ENCODE measurements at places on chromosomes 5 and 9. TPM values are rescaled to one million over a fixed set of nuclear protein-coding genes. Genes with fewer than 3 reads are reported as not detected.

- no peak overlapping the region for H3K27ac ChIP-seq
- H3K27me3 ChIP-seq = no peaks in the 10 kb centered on the region
- no peak overlapping the region for H3K4me3 ChIP-seq
- no peak for DNase-seq
These were observed 562.9 kb upstream of the FTMT start for GRCh38 chr5:121288781-121289180.

- peaks cover 2% of the 10 kb centered on the region for H3K4me1 ChIP-seq
- H3K27me3 ChIP-seq = no peaks in the 10 kb centered on the region
- H3K27ac ChIP-seq = no peak overlapping the region
- no peaks in the 10 kb centered on the region for H3K36me3 ChIP-seq
- no peak for DNase-seq
These were observed 66.1 kb downstream of the KLHL3 start for GRCh38 chr5:137669811-137670210.

DNA sequence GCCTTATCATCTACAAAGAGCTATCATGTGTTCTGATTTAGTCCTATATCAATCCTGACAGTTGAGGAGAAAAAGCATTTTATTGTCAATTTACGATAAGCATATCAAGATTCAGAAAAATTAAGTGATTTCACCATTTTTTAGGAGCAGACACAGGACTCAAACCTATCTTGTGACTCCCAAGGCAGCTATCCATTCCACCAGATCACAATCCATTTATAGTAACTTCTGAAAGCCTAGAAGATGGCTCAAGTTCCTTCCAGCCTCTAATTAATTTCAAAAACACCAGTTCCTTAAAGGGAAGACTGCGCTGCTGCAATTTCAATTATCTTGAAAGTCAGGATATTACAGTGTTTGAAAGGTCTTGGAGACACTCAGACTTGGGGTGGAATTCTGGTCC is 114.3 kb downstream of the EPB41L4A start:
- DNase-seq = no peak
- H3K36me3 ChIP-seq = no peaks in the 10 kb centered on the region
- no peaks in the 10 kb centered on the region for H3K4me1 ChIP-seq
- H3K4me3 ChIP-seq = no peak overlapping the region
- no peaks in the 10 kb centered on the region for H3K27me3 ChIP-seq
- no peak overlapping the region for H3K27ac ChIP-seq

Gene ASTN2
- 7.2 TPM for total RNA-seq

GRCh38 chr9:99782962-99783718 is 38.5 kb upstream of the NR4A3 start:
- DNase-seq = no peak
- no peak overlapping the region for H3K4me3 ChIP-seq
- no peaks in the 10 kb centered on the region for H3K27me3 ChIP-seq
- no peaks in the 10 kb centered on the region for H3K4me1 ChIP-seq
- H3K27ac ChIP-seq = no peak overlapping the region
- no peaks in the 10 kb centered on the region for H3K36me3 ChIP-seq

DNA sequence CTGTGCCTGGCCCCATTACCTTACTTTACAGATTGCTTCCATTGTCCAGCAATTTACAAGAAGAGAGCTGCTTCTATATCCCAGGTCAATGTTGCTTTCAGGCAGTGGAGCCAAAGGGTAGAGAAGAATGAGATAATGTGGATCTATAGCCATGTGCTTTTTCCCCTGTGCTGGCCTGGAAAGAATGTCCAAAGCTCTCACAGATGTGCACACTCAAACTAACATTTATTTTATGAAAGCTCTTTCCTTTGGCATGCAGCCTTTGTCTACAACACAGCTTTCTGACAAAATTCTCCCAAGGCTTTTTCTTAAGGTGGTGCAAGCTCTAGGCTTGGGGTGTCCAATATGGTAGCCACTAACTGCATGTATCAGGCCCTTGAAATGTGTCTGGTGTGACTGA is 217.3 kb downstream of the LRRC70 start:
- H3K4me3 ChIP-seq = no peak overlapping the region
- no peak for DNase-seq
- no peaks in the 10 kb centered on the region for H3K36me3 ChIP-seq
- no peak overlapping the region for H3K27ac ChIP-seq
- H3K4me1 ChIP-seq = no peaks in the 10 kb centered on the region

DNA sequence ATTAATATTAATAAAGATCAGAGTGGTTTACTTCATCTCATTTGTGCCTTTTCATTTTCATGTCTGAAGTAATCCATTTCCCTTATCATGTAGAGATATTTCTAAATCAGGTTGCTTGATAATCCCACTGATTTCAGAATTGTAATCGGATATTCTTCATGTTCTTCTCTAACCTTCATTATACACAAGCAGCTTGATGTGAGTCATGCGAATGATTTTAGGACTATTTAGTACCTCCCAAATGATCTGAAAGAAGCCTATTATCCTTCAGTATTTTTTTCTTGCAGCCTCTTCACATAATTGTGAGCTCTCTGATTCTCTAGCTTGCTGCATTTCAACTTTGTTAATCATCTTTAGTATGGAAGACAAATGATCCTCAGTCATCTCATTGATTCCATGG is 182.0 kb downstream of the GIN1 start:
- no peaks in the 10 kb centered on the region for H3K36me3 ChIP-seq
- H3K4me3 ChIP-seq = no peak overlapping the region
- no peak overlapping the region for H3K27ac ChIP-seq

- H3K4me1 ChIP-seq = no peaks in the 10 kb centered on the region
- peak; percentile 73 for DNase-seq
- H3K27ac ChIP-seq = no peak overlapping the region
- H3K36me3 ChIP-seq = no peaks in the 10 kb centered on the region
- H3K27me3 ChIP-seq = no peaks in the 10 kb centered on the region
These were observed 62.6 kb downstream of the NEK6 start for GRCh38 chr9:124320062-124320973.

GRCh38 chr5:160152901-160153300 is 33.7 kb upstream of the PWWP2A start:
- no peak overlapping the region for H3K27ac ChIP-seq
- no peak for DNase-seq
- H3K27me3 ChIP-seq = no peaks in the 10 kb centered on the region
- no peak overlapping the region for H3K4me3 ChIP-seq
- no peaks in the 10 kb centered on the region for H3K36me3 ChIP-seq
- H3K4me1 ChIP-seq = no peaks in the 10 kb centered on the region

GRCh38 chr9:38437193-38437823 is 13.1 kb upstream of the IGFBPL1 start:
- H3K4me3 ChIP-seq = no peak overlapping the region
- H3K27me3 ChIP-seq = no peaks in the 10 kb centered on the region
- no peak overlapping the region for H3K27ac ChIP-seq
- DNase-seq = no peak
- no peaks in the 10 kb centered on the region for H3K4me1 ChIP-seq
- no peaks in the 10 kb centered on the region for H3K36me3 ChIP-seq

- H3K4me3 ChIP-seq = no peak overlapping the region
- no peak for DNase-seq
- no peaks in the 10 kb centered on the region for H3K27me3 ChIP-seq
- H3K27ac ChIP-seq = no peak overlapping the region
- no peaks in the 10 kb centered on the region for H3K36me3 ChIP-seq
- no peaks in the 10 kb centered on the region for H3K4me1 ChIP-seq
These were observed 31.7 kb upstream of the BASP1 start for GRCh38 chr5:17185773-17186172.

DNA sequence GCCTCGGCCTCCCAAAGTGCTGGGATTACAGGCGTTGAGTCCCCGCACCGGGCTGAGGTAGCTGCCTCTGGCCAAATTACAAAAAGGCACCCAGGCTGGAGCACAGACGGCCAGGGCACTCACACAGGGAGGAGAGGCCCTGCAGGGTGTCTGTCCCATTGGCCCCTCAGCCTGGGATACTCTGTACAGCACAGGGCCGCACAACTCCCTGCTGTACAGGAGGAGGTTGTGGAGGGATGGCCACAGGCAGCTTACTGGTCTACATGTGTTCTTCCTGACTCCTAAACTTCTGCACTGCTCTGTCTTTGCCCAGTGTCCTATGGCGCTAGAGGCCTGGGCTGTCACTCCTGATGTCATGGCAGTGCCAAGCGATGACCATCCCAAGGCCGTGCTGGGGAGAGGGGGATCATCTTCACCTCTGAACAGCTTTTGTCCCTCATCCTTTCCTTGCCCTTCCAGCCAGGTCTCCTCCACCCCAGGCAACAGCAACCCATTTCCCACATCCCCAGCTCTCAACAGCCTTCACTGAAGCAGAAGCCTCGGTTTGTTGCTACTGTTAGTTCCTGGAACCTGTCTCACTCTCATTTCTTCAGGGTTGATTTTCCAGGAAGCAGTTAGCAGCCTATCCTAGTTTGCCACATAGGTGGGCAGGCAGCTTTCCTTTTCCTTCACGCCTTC is 1.8 kb upstream of the CNOT6 start:
- no peaks in the 10 kb centered on the region for H3K4me1 ChIP-seq
- no peaks in the 10 kb centered on the region for H3K36me3 ChIP-seq
- H3K27me3 ChIP-seq = no peaks in the 10 kb centered on the region
- H3K4me3 ChIP-seq = no peak overlapping the region
- no peak for DNase-seq
- no peak overlapping the region for H3K27ac ChIP-seq
